Thoracic aorta (tissue), 2 donors: ENCODE measurements at places on chromosomes 16 and 17.

DNA sequence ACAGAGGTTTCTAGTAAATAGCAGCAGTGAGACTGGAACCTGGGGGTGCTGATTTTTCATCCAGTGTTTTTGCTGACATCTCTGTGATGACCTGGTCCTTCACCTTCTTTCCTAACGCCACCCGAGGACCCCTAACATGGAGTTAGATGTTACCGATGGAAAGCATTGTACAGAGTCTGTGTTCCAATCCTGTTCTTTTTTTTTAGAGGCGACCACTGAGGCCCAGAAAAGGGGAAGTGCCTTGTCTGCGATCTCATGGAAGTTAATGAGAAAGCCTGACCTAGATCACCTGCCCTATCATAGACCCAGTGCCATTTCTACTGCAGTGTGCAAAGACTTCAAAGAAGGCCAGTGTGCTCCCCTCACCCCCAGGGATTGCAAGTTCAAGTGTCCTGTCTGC, 362.5 kb downstream of the CA10 start:
- DNase-seq, result no peak

DNA sequence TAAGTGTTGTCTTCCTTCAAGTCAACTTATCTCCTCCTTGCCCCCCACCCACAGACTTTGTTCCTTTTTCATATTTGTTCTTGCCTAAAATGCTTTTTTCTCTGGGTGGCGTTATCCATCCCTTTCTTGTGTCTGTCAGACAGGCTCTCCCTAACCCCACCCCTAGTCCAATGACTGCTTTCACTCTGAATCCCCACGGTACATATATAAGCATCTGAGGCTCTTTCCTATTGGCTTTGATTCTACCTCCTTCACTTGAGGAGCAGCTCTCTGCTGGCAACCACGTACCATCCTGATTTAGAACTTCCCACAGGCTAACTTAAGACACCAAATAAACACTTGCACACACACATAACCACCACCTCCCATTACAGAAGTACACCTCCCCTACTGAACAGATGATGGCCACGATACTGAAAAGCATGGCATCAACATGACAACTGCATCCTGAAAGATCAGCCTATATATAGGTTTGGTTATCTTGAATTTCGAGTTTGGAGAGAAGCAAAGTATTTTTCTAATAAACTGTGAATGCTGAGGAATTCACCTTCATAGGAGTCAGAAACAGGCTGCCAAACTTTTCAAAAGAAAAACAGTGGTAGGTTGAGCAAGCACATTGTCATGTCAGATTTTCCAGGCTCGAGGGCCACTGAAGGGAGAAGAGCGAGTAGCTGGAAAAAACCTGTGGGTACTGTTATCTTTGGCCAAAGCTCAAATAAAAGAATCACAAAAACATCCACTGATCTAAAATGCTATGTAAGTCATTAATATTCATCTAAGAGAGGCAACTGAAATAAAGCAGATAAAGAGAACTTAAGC, 24.3 kb downstream of the STAT3 start:
- DNase-seq, result no peak

GRCh38 chr16:64964126-64964540, 157.7 kb downstream of the CDH11 start:
- no peak for DNase-seq

DNA sequence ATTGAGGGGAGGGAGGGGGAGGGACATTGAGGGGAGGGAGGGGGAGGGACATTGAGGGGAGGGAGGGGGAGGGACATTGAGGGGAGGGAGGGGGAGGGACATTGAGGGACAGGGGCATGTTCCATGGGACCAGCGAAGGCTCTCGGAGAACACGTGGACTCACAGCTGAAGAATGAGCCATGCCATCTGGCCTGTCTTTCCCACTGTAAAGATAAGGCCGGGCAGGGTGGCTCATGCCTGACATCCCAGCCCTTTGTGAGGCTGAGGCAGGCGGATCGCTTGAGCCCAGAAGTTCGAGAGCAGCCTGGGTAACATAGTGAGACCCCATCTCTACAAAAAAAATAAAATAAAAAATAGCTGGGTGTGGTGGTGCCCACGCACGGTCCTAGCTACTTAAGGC, 32.5 kb downstream of the RPH3AL start:
- DNase-seq, result no peak

DNA sequence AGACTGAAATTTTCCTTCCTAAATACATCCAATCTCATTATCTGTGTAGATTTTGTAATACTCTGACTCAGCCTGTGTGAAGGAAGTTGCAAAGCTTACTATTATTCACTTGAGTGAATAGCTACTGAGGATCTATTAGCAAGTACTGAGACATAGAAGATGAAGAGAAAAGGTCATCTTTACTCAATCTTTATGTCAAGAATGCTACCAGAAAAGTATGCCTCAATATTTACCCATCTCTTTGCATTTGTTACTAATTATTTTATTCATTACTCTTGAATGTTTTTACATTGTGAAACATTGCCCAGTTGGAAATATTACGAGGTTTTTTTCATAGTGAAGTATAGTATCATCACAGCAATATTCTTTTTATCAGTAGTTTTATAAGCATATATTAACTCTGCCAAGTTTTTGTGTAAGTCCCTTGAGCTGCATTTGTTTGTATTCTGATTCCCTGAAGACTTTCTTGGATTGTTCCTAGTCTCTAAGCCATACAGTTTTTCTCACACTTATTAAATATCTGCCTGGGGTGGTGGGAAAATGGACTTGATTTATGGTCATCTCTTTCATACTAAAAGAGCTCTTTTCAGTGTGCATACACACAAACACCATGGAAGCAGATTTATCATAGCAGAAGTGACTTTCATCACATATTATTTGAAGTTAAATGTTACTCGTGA, 110.4 kb downstream of the MRTFB start:
- no peak for DNase-seq

DNA sequence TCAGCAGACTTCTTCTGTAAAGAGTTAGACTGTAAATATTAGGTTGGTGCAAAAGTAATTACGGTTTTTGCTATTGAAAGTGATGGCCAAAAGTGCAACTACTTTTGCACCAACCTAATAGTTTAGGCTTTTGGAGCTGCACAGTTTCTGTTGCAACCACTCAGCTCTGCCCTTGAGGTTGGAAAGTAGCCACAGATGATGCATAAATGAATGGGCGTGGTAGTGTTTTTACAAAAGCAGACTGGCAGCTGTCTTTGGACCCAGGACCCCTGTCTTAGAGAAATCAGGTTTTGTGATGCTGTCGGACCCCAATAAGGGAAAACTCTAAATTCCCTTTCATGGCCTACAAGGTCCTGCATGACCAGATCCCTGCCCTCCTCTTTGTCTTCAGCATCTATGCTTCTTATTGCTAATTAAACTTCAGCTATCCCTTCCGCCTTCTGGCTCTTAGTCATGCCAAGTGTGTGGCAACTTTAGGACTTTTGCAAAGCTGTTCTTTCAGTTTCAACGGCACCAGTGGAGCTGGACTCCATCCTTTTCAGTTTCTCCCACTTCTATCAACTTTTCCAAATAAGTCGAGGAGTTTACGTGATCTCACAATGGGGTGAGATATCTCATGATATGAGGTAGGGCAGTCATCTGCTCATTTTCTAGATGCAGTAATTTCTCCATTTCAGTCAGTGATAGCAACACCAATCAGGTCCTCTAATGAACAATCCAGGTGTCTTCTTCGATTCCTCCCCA, 232.3 kb downstream of the XYLT1 start:
- DNase-seq, result no peak

DNA sequence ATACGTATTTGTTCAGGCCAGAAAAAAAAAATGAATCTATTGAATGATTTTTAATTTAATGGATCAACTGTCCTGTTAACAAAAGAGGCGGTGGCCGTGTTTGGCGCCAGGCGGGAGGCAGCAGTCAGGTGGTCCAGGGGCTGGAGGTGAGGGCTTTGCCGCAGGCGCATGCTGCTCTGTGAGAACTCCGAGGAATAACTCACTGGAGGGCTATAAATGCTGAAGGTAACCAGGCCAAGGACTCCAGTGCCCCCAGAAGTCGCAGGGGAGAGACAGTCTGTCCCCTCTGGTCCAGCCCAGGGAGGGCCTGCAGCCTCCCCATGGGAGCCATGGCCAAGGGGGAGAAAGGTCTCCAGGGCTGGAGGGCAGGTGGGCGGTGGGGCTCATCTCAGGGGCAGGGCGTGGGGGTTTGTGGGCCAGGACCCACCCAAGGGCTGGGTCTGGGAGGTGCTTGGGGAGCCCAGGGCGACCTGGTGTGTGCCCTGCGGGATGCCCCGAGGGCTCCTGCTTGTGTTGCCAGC, 7.1 kb upstream of the BAHCC1 start:
- no peak for DNase-seq

DNA sequence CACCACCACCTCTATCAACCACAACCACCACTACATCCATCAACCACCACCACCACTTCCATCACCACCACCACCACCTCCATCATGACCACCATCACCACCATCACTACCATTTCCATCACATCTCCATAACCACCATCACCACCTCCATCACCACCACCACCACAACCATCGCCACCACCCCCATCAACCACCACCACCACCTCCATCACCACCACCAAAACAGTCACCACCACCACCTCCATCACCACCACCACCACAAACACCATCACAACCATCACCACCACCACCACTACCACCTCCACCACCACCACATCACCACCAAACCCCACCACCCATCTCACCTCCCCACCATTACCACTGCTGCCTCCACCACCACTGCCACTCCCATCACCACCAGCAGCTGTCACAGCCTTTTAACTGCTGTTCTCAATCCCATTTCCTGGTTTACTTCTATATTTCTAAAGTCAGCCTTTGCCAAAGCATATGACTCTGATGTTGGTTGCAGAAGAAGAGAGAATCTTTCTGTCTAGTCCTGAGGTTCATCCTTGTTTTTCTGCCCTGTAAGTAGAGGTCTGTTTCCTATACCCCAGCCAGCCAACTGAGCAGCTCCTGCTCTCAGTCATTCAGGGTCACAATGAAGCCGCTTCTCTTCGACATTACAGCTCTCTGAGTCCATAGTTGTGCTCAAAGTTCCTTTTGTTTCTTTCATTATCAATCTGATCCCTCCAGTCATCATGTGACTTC, 14.0 kb downstream of the MARCHF10 start:
- DNase-seq, result no peak

GRCh38 chr16:4407543-4408322, 8.7 kb downstream of the CORO7 start:
- DNase-seq, result no peak

DNA sequence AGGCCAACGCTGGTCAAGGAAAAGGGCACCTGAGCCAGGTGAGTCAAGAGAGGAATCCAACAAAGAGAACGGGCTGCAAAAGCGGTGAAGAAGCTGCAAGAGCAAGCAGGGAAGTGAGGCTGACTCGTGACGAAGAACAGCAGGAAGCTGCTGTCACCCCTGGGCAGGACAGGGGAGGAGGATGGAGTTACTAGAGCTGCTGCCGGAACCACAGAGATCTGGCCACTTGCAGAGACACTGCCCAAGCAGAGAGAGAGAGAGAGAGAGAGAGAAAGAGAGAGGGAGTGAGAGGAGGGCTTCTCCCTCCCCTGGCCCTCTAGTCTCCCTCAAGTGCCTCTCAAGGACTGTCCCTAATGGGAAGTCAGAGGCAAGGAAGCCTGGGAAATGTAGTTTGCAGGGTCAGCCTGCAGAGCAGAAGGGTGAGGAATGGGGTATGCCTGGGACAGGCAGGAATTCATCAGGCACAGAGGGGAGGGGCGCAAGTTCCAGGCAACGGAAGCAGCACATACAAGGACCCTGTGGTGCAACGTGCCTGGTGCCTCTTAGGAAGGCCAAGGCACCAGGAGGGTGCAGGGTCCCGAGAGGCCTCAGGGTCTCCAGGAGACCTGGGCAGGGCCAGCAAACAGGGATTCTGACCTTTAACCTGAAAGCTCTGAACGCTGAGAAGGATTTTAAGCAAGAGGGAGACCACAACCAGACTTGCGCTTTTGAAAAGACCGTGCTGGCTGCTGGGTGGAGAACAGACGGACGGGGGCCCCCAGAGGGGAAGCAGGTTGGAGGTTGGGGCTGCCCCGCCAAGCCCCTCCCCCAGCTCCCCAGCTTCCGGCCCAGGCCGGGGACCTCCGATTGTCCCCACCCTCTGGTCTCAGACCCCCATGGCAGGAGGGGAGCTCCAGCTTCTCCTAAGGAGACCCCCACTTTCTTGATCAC, 45.8 kb upstream of the CIBAR2 start:
- no peak for DNase-seq

GRCh38 chr17:75681289-75681688, 14.2 kb downstream of the SAP30BP start:
- DNase-seq, result no peak

- DNase-seq, result no peak
Measured at GRCh38 chr16:12667909-12668308, 135.8 kb downstream of the CPPED1 start.

DNA sequence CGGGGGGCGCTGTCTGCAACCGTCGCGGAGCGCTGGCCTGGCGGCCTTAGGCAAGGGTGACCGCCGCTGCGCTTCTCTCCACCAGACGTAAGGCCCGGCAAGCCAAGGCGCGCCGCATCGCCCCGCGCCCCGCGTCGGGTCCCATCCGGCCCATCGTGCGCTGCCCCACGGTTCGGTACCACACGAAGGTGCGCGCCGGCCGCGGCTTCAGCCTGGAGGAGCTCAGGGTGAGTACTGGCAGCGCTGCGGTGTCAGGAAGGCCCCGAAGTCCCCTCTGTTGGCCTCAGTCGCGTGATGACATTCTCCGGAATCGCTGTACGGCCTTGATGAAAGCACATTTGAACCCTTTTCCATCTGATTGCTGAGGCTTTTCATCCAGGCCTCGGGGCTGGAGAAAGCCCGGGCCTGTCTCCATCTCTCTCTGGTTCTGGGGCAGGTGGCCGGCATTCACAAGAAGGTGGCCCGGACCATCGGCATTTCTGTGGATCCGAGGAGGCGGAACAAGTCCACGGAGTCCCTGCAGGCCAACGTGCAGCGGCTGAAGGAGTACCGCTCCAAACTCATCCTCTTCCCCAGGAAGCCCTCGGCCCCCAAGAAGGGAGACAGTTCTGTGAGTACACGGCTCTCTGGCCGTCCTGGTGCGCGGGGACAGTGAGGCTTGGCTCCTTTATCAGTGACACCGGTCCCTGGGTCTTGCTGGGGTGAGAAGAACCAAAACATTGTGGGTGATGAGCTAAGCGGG, 831 bp downstream of the RPL13 start:
- no peak for DNase-seq

- DNase-seq, result no peak
Measured at GRCh38 chr16:47475786-47476185, 14.7 kb downstream of the PHKB start.

- no peak for DNase-seq
Measured at GRCh38 chr17:28342313-28342712, 6.8 kb downstream of the TNFAIP1 start.

- DNase-seq, result no peak
Measured at GRCh38 chr16:49094471-49094870, 187.2 kb downstream of the CBLN1 start.
